ENCODE measurements at places on chromosomes 16 and 17. TPM values are rescaled to one million over a fixed set of nuclear protein-coding genes. Genes with fewer than 3 reads are reported as not detected.

TEX14 gene
- polyA plus RNA-seq = 0.21 TPM

GRCh38 chr17:73139296-73139695 lies 25.5 kb upstream of the SSTR2 start:
- DNase-seq = no peak

GRCh38 chr17:28471531-28472342 lies 1.7 kb upstream of the SLC13A2 start:
- DNase-seq = no peak

ATP2A1 gene
- 1.2 TPM for polyA plus RNA-seq

GRCh38 chr17:31754239-31754945 lies 104.7 kb downstream of the COPRS start:
- no peak for DNase-seq

DNA sequence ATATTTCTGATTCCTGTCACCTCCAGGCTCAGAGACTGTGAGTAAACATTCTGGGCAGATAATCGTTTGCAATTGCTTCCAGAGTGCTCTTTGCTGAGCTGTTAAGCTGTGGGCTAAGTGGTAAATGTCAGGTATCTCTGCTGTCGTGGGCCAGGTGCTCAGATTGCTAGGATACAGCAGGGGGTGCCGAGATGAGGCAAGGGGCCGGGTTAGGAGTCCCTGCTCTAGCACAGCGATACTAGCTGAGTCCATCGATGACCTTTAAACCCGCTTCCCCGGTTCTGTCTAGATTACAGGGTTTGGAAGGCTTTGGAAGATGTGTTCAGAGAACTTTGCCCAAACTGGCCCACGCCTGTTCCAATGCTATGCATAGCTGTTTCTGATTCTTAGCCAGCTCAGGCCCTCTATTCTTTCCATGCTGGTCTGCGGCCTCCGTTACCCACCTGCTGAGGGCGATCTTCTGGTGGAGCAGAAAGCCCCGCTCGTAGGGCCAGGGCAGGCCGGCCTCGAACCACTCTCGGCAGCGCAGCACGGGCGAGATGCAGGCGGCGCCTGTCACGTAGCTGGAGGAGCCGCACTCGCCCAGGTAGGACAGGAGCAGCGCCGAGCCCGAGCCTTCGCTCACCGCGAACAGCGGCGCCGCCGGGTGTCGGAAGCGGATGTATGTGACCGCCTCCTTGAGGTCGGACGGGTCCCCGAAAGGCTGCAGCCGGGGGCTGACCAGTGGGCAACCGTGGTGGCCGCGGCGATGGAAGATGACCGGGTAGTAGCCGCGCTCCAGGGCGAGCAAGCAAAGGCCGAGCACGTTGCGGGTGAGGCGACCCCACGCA lies 979 bp downstream of the ABHD15 start:
- no peak for DNase-seq

DNA sequence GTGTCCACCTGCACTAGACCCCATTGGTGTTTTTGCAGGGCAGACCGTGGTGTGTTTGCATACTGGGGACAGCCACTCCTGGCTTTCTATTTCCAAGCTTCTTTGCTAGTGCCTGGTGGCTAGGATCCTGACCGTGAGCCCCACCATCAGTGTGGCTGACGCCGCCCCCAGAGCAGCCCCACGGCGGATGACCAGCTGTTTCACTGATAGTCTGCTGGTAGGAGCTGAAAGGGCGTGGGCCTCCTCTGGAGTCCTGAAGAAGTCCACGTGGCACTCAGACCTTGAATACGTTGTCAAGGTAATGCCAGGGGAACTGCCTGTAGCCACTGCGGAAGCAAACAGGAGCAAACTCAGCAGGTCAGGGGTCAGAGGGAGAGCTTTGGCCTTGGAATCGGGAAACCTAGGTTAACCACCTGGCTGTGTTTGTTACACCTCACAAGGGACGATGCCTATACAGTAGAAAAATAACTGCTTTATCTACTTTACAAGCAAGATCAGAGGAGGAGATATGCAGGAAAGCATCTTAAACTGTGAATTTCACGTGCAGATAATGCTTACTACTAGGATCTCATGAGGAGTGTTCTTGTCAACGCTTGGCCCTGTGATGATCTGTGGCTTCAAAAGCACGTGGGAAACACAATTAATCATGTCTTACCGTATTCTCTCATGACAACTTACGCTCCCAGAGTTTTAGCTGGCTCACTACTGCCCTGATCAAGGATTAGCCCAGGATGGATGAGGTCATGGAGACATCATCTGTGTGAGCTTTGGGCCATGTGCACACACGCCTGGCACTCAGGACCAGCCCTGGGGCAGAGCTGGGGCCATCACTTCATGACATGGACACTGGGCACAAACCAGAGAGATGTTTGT lies 30.3 kb downstream of the ALDH3A2 start:
- no peak for DNase-seq

Data from GM12878 (cell line).